ENCODE measurements at places on chromosomes 12 and 14.

- DNase-seq: no peak
Observed at GRCh38 chr12:6858799-6859198, 6.8 kb downstream of the USP5 start.

DNA sequence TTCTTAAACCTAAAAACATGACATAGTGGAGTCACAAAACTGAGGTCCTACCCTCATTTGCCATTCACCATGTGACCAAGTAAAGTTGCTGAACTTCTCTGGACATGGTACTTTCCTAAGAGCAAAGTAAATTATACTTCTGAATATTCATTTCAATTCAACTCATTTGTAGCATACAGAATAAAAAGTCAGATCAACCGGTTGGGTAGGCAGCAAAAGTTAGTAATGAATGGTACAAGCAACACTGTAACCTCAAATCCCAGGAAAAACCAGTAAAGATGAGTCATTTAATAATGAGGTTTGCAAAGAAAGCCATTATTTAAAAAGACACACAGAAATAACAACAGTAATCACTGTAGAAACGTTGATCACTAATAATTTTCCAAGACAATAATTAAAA lies 8.7 kb downstream of the POLE2 start:
- no peak for DNase-seq

DNA sequence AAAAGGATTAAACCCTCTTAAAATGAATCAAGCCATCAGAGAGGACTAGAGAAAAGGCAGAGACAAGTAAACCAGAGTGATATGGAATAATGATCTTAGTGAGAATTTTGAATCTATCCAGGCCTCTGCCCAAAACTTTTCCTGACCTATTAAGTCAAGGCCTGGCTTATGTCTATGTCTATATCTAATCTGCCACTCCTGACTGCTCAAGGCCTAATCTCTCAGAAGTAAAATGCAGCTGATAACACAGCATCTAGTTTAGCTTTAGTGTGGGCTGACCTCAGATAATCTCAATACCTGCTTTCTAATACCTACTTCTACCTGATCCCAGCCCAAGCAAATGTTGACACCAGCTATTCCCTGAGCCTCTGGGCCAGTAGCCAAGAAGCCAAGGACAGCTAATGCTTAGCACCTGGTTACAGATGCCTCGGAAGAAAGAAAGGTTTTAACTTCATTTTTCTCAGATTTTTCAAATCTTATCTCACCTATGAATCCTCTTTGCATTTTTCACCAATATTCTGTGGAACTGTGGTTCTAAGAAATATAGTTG lies 1472.5 kb upstream of the SEL1L start:
- no peak for DNase-seq

GRCh38 chr14:104898195-104898558 lies 26.5 kb upstream of the PLD4 start:
- no peak for DNase-seq

DNA sequence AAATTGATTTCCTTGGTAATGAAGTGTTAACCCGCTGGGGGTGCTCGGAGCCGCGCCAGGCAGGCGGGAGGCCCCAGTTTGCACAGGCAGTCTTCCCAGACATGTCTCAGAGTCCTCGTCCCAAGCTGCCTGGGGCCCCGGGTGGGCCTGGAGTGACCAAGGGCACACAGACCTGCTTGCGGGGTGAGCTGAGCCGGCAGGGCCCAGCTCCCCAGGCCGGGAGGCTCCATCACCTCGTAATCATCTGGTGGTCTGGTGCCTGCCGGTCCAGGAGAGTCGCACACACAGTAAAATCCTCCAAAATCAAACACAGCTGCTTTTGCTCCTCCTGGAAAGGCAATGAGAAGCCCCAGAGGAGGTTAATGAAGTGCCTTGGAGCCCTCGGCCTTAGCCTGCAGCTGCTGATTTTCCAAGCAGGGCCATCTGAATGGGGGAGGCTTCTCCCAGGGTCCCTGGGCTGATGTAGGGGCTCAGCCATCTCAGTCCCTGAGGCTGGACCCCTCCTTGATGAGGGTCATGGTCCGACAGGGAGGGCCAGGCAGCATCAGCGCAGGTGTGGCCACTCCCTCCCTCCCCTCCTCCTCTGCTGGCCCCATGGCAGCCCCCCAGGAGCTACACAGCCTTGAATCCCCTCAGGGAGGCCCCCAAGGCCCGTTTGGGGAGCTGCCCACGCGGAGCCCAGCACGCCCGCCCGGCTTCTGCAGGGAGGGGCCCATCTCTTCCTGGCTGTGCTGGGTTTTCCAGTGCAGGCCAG lies 39.4 kb upstream of the FBRSL1 start:
- no peak for DNase-seq

- DNase-seq: no peak
Observed at GRCh38 chr14:24277606-24278321, 6.4 kb upstream of the RABGGTA start.

DNA sequence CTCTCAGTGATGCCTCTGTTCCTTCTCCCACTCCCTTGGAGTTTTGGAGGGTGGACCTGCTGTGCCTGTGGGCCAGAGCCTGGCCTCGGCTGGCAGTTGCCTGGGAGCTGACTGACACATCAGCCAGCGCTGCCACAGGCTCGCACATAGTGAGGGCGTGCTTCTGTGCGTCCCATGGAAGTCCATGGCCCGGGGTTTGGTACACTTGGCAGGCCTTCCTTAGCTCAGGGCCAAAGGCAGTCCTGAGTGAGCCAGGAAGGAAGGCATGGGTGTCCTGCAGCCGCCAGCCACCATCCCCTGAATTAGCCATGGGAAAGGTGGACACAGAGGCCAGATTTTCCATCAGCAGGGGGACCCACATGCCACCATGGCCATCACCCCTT lies 1.1 kb upstream of the DEGS2 start:
- DNase-seq: no peak

GRCh38 chr14:83632375-83632774 lies 1897.6 kb upstream of the FLRT2 start:
- DNase-seq: no peak
